CD8-positive, alpha-beta T cell (primary cell): ENCODE measurements at places on chromosomes 1 and 21.

DNA sequence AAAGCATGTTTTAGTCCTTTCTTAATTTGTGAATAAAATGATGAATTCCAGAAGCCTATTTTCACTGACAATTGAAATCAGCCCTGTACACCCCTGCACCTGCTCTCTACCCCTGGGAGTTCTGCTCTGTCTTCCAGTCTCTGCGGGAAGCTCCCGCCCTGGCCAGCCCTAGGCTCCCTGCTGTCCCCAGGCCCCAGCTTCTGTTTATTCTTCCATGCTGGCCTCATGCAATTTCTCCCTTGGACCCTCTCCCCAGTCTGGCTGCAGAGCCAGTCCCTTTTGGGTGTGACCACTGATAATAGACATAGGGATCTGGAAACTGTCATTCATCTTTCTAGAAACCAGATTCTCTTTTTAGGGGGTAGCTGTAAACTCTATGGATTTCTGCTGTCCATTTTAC is 258.6 kb downstream of the GRIK3 start:
- DNase-seq = no peak

GRCh38 chr1:230163719-230164118 is 96.7 kb downstream of the GALNT2 start:
- DNase-seq = no peak

- DNase-seq = no peak
Measured at GRCh38 chr21:43590194-43590593, 69.1 kb downstream of the HSF2BP start.

DNA sequence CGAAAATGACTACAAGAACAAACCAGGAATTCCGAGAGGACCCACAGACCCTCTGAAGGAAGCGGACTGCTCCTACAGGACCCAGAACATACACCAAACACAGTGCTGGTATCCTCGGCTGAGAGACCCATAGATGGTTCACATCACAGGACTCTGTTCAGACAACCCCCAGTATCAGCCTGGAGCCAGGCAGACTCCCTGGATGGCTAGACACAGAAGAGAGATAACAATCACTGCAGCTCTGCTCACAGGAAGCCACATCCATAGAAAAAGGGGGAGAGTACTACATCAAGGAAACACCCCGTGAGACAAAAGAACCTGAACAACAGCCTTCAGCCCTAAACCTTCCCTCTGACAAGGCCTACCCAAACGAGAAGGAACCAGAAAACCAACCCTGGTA is 434.0 kb upstream of the NR5A2 start:
- no peak for DNase-seq

DNA sequence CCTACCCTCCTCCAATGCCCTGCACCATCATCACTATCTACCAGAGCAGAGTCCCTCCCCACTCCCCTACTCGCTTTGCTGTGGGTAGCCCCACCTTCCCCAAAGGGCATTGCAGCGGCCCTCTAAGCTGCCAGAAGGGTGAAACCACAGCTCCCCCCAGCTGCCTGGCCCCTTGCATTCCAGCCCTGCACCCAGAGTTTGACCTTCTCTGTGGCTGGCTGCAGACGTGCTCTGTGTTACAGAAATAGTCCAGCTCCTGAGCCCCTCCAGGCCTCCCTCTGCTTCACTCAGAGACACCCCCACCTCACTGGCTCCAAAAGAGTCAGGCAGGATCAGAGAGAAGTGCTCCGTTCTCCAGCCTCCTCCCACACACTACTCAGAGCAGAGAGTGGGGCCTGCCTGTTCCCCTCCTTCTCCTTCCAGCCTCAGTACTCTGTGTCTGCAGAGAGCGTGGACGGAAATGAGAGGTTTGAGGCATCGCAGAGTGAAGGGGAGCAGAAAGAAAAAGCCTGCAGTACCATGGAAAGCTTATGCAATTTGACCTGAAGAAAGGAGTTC is 63.2 kb downstream of the PLEKHA6 start:
- no peak for DNase-seq

DNA sequence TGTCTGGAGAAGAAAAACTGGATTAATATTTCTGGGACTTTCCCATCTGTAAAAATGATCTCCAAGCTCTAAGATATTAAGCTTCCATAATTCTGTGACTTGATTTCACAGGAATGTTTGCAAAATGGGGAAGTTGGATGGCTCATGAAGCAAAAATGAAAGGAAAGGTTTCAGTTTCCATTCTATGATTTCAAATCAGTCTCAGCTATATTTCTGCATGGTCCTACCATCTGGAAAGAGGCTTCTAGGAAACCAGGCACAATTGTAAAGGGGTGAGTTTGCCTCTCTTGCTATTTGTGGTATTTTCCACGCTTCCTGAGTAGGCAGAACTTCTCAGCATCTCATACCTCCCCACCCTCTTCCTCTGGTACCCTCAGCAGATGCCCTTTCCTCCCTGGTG is 22.4 kb upstream of the ACTN2 start:
- DNase-seq = no peak

DNA sequence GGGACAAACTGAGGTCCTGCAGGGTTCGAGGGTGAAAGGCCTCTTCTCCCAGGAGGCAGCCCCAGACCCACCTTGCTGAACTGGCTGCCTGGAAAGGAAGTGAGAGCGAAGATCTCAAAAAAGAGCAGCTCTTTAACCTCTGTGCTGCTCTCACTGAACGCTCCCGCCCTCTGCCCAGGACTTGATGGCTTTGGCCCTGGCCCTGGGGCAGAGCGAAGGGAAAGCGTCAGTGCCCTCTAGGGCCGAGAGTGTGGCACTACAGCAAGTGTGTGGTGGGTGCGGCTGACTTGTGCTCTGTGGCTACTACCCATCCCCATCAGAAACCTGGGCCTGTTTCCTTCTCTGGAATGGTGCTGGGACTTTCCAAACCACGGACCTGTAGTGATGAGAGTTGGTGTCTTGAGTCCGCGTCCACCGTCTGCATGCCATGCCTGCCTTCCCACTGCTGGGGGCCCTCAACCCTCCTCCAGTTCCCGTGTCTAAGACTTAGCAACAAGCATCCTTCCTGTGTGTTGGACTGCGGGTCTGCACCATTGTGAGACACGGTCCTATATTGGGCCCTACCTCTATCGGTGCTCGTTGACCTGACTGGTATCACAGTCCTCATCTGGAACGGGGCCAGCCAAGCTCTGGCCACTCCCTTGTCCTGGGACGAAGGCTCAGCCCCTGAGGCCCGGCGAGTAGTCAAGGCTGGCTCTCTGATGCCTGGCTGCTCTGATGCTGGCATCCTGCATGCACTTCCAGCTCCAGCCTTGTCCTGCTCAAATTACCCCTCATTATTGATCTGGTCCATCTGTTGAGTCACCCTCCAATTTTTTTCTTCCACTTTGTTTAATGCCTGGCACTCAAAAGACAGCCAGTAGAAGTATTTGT is 180.3 kb downstream of the DISC1 start:
- DNase-seq = no peak

GRCh38 chr1:92442351-92442750 is 44.4 kb downstream of the GFI1 start:
- DNase-seq = no peak
